Uterus (tissue), 4 donors: ENCODE measurements at places on chromosomes 5 and 9. TPM values are rescaled to one million over a fixed set of nuclear protein-coding genes. Genes with fewer than 3 reads are reported as not detected.

GRCh38 chr9:113955076-113955752 is 79.1 kb downstream of the ZNF618 start:
- DNase-seq, result no peak
- H3K4me3 ChIP-seq, result no peak overlapping the region
- H3K36me3 ChIP-seq, result no peaks in the 10 kb centered on the region
- H3K27ac ChIP-seq, result peak overlapping the region; percentile 80
- no peaks in the 10 kb centered on the region for H3K27me3 ChIP-seq

DNA sequence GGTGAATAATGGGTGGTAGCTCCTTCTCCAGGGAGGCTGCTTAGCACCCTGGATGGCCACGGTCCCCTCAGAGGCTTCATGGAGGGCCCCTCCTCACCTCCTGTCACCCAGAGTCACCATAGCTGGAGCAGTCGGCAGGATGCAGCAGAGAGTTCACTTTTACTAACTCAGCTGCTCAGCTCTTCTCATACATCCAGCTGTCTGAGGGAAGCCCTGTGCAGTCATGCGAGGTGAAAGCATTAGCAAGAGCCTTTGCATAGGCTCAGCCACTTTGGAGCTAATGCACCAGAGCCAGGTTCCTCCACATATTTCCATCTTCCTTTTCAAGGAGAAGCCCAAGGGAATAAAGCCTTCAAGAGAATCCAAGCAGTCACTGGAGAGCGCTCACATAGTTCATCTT is 499.2 kb downstream of the BNC2 start:
- H3K4me1 ChIP-seq, result no peaks in the 10 kb centered on the region
- no peaks in the 10 kb centered on the region for H3K36me3 ChIP-seq
- H3K27me3 ChIP-seq, result no peaks in the 10 kb centered on the region
- H3K27ac ChIP-seq, result no peak overlapping the region
- DNase-seq, result no peak

GRCh38 chr5:75667586-75667985 is 49.7 kb downstream of the POC5 start:
- DNase-seq, result no peak
- no peak overlapping the region for H3K27ac ChIP-seq
- no peaks in the 10 kb centered on the region for H3K4me1 ChIP-seq
- H3K36me3 ChIP-seq, result no peaks in the 10 kb centered on the region
- no peaks in the 10 kb centered on the region for H3K27me3 ChIP-seq

DNA sequence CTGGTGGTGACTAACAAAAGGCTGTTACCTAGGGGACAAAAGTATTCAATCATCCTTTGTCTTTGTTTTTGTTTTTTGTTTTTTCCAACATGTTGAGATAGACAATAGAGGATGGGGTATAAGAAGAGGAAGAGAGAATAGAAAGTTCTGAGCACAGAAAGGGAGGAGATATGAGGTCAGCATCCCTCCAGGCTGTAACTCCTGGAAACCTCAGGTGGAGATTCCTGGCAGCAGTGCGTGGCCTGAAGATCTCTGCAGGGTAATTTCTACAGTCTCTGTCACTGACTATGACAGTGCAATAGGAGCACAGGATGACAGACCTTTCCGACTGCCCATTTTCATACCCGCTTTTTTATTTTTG is 112.1 kb downstream of the ADRB2 start:
- H3K27ac ChIP-seq, result no peak overlapping the region
- no peaks in the 10 kb centered on the region for H3K36me3 ChIP-seq

- no peak for DNase-seq
- H3K27ac ChIP-seq, result no peak overlapping the region
- no peaks in the 10 kb centered on the region for H3K27me3 ChIP-seq
- H3K4me3 ChIP-seq, result peak overlapping the region; percentile 19
- no peaks in the 10 kb centered on the region for H3K36me3 ChIP-seq
Measured at GRCh38 chr5:141234109-141234667, 11.0 kb upstream of the PCDHB15 start.

- H3K27ac ChIP-seq, result no peak overlapping the region
- H3K4me3 ChIP-seq, result no peak overlapping the region
- no peak for DNase-seq
- no peaks in the 10 kb centered on the region for H3K36me3 ChIP-seq
- no peaks in the 10 kb centered on the region for H3K27me3 ChIP-seq
- no peaks in the 10 kb centered on the region for H3K4me1 ChIP-seq
Measured at GRCh38 chr9:5326893-5327548, 12.7 kb downstream of the RLN1 start.

DNA sequence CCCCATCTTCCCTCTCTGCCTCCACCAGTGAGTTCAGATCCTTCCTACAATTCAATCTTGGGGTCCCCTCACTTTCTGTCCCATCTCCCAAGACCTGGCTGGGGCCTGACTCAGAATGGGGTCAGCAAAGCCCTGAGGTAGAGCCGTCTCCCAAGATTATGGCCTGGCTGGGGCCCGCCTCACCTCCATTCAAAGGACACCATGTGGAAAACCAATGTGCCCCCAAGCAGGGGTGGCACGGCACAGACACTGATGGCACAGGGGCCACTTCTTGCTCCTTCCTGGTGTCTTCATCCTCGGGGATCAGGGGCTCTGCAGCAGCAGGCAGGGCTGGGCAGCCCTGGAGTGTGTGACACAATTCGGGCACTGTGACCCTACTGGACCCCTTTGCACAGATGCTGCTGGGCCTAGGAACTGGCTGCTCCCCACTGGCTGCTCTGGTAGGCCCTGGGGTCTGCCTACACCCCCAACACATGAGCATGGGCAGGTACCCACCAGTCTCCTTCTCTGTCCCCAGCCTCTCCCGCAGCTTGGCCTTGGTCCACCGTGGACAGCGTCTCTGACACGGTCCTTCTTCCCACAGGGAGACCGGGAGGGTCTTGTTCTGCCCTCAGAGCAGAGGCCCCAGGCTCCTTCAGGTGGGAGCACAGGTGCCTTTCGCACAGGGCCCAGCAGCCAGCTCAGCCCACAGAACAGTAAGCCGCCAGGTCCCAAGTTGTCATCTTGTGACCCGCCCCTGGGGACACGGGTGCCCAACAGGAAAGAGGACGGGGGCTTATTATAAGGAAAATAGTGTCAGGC is 89.5 kb downstream of the ADAMTS2 start:
- no peak overlapping the region for H3K4me3 ChIP-seq
- peaks cover 4% of the 10 kb centered on the region for H3K4me1 ChIP-seq
- DNase-seq, result peak; percentile 12
- peak overlapping the region; percentile 58 for H3K27ac ChIP-seq
- no peaks in the 10 kb centered on the region for H3K36me3 ChIP-seq

- DNase-seq, result no peak
- no peak overlapping the region for H3K4me3 ChIP-seq
- H3K27me3 ChIP-seq, result no peaks in the 10 kb centered on the region
- no peaks in the 10 kb centered on the region for H3K36me3 ChIP-seq
- H3K4me1 ChIP-seq, result no peaks in the 10 kb centered on the region
Measured at GRCh38 chr9:71441266-71441665, 319.8 kb upstream of the TRPM3 start.

GNA14 gene
- 14.4 TPM for total RNA-seq

HTR1A gene
- not detected for total RNA-seq

SMIM27 gene
- total RNA-seq, result not detected

C5orf52 gene
- not detected for total RNA-seq

C1QTNF2 gene
- 0.59 TPM for total RNA-seq

MLANA gene
- total RNA-seq, result not detected

SLC25A48 gene
- total RNA-seq, result 0.14 TPM

NOXA1 gene
- 2.3 TPM for total RNA-seq
